Activated T-helper 17 cell treated with anti-CD3 and anti-CD28 coated beads, Interleukin-2, amount 50 U/mL, for 72 hours (primary cell): ENCODE measurements at places on chromosomes 4 and X. TPM values are rescaled to one million over a fixed set of nuclear protein-coding genes. Genes with fewer than 3 reads are reported as not detected.
A peak's percentile ranks its signal among the peaks of the same experiment; 100 is the strongest.

DNA sequence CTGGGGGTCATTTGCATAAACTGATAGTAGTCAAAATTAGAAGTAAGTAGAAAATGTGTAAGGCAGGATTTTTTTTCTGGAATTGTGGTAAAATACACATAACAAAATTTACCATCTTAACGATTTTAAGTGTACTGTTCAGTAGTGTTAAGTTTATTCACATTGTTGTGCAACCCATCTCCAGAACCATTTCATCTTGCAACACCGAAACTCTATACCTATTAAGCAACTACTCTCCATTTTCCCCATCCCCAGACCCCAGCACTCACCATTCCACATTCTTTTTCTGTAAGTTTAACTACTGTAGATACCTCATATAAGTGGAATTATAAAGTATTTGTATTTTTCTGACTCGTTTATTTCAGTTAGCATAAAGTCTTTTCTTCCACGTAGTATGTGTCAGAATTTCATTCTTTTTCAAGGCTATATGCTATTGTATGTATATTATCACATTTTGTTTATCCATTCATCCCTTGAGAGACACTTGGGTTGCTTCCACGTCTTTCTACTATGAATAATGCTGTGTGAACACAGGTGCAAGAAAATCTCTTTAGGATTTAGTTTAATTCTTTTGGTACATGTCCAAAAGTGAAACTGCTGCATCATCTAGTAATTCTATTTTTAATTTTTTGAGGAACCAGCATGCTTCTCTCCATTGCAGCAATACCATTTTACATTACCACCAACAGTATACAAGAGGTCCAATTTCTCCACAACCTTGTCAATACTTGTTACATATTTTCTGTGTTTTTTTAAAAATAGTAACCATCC is 39.1 kb upstream of the NSUN7 start:
- H3K27ac ChIP-seq: no peak overlapping the region
- H3K4me1 ChIP-seq: no peaks in the 10 kb centered on the region
- H3K36me3 ChIP-seq: no peaks in the 10 kb centered on the region
- ATAC-seq: no peak

Gene IQSEC2
- 0.32 TPM for total RNA-seq

Gene AKAP4
- not detected for total RNA-seq

Gene FHDC1
- 0.48 TPM for total RNA-seq

Gene NEUROG2
- not detected for total RNA-seq

DNA sequence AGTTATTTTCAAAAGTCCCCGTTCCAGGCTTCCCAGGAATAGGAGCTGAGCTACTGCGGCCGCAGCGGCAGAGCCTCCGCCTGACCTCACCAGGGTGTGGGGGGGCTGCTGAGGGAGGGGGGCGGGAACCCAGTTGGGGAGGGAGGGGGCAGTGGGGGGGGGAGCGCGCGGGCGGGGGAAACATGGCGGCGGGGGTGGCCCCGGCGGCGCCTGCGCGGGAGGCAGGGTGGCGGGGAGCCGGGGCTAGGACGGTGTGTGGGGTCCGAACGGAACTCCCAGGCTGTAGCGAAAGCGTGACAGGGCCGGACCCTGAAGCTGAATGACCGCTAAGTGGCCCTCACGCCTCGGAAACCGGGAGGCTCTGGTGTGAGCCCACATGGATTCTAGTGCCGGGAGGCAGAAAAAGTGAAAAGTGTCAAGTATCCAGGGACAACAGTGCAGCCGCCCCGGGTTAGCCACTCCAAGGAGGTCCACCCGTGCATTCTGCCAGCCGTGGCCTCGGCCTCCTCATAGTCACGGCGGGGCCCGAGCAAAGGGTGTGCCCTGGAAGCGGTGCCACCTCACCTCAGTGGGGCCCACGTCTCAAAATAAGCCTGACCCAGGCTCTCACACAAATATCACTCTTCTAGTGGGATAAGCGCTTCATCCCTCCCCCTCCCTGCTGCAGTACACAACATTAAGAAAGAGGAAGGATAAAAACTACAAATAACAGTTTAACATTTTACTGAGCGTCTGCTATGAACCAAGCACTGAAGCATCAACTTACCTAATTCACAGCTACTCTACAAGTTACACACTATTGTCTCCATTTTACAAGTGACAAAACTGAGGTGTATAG is at the start of gene KLHL13:
TSS of gene KLHL13 (minus strand) at position 98 of the 838 bp plus-strand sequence. CDS start 88,337 bp downstream, outside the sequence.
- ATAC-seq: no peak
- H3K4me1 ChIP-seq: peaks cover 5% of the 10 kb centered on the region
- H3K36me3 ChIP-seq: no peaks in the 10 kb centered on the region

- H3K36me3 ChIP-seq: no peaks in the 10 kb centered on the region
- peaks cover 15% of the 10 kb centered on the region for H3K27me3 ChIP-seq
- H3K4me3 ChIP-seq: no peak overlapping the region
- no peaks in the 10 kb centered on the region for H3K4me1 ChIP-seq
These were observed 161.0 kb upstream of the FAM241A start for GRCh38 chr4:111984169-111984819.

DNA sequence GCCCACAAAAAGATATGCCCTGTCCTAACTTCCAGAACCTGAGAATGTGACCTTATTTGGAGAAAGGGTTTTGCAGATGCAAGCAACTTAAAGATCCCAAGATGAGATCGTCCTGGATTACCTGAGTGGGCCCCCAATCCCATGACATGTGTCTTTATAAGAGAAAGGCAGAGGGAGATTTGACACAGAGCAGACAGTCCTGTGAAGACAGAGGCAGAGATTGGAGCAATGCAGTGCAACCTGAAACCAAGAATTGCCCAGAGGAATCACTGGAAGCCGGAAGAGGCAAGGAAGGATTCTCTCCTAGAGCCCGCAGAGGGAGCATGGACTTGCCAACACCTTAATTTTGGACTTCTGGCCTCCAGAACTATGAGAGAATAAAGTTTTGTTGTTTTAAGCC is 171.5 kb downstream of the SMIM20 start:
- H3K36me3 ChIP-seq: peaks cover 3% of the 10 kb centered on the region
- H3K27ac ChIP-seq: peak overlapping the region; percentile 97
- no peak for ATAC-seq
- no peaks in the 10 kb centered on the region for H3K27me3 ChIP-seq

Gene NXF2
- not detected for total RNA-seq

DNA sequence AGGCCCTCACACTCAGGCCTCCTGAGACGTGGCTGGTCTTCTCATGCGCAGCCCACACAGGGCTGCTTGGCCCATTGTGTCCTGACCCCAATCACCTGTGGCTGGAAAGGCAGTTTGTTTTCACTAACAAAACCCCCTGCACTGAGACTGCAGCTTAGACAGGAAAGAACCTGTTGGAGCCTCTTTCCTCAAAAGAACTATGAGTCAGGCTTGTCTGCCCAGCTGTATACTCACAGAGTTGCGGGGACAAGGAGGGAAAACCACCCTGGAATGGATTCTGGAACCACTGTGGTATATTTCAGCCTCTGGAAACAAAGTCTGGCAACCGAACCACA is 5.2 kb upstream of the TMEM156 start:
- no peaks in the 10 kb centered on the region for H3K27me3 ChIP-seq
- ATAC-seq: no peak
- peak overlapping the region; percentile 55 for H3K27ac ChIP-seq

DNA sequence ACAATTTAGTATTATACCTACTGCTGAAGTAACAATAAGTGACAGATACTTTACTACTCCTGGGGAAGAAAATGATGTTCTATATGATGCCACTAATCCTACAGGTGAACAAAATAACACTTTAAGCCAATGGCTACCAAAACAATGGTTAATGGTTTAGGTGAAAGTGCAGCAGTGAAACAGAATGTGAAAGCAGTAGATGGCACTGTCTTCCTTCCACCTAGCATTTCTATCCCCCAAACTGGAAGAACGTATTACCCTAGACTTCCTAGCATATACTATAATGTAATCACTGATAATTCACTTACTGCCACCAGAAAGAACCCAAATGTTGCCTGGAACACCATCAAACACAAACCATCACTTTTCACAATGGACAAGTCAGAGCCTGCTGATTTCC is 18.9 kb upstream of the CABS1 start:
- no peak overlapping the region for H3K27ac ChIP-seq
- H3K4me3 ChIP-seq: no peak overlapping the region
- no peaks in the 10 kb centered on the region for H3K4me1 ChIP-seq
- H3K27me3 ChIP-seq: no peaks in the 10 kb centered on the region
- no peaks in the 10 kb centered on the region for H3K36me3 ChIP-seq

GRCh38 chr4:27040356-27040755 is 179.7 kb downstream of the STIM2 start:
- peaks cover 18% of the 10 kb centered on the region for H3K27me3 ChIP-seq
- ATAC-seq: no peak
- H3K36me3 ChIP-seq: no peaks in the 10 kb centered on the region
- no peak overlapping the region for H3K27ac ChIP-seq
- no peaks in the 10 kb centered on the region for H3K4me1 ChIP-seq
- no peak overlapping the region for H3K4me3 ChIP-seq

DNA sequence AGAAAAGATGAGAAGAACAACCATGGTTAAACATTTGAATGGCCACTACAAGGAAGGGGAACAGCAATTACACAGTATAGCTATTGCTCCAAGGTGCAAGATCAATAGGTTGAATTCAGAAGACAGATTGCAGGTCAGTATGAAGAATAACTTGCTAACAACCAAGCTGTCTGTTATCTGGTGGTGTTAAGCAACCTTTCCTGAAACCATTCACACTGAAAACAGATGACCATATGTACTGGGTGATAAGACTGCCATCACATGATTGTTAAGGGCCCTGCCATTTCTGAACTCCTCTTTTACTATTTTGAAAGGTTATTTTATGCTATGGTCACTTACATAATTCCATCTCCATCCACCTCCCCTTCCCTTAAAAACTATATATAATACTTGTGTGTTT is 6.8 kb downstream of the GABRA3 start:
- ATAC-seq: no peak
- no peaks in the 10 kb centered on the region for H3K4me1 ChIP-seq
- no peaks in the 10 kb centered on the region for H3K36me3 ChIP-seq
- no peak overlapping the region for H3K4me3 ChIP-seq

DNA sequence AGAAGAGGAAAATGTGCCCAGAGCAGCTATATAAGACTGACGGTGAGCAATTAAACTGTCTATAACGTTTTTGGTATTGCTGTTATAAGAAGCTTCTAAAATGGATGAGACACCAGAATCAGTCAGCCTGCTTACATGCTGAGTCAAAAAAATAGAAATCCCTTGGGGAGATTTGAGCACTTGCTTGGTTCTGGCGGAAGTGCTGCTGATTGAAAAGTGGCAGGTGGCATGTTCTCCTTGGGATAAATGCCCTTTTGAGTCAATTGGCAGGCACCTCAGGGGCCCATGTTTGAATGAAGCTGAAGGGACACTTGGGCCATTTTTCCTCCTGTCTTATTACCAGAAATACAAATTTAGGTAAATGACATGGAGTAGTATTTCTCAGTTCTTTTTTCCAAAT is 148.7 kb downstream of the PTCHD1 start:
- no peaks in the 10 kb centered on the region for H3K36me3 ChIP-seq
- H3K4me1 ChIP-seq: no peaks in the 10 kb centered on the region
- no peak overlapping the region for H3K4me3 ChIP-seq
- ATAC-seq: no peak

DNA sequence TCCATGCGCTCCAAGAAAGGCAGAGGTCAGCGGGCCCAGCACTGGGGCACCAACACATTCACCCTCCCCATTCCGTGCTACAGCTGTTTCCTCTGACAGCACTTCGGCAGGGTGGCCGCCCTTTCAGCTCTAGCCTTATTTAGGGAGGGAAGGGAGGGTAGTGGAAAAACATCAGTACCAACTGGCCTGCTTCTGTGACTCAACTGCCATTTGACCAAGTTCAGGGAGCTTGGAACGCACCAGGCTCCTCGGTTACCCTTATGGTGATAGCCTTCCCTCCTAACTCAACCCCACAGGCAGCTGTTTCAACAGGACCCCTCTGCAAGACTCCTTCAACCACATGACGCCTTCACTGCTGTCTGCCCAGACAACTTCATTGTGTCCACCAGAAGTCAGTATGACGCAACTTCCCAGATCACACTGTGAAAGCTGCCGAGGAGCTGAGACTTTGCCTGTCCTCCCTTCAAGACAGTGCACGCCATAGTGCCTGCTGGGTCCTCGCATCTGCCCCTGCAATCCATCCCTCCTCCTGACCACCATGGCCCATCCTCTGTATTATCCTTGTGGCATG is 132.2 kb downstream of the AFAP1 start:
- H3K27ac ChIP-seq: no peak overlapping the region
- peaks cover 5% of the 10 kb centered on the region for H3K4me1 ChIP-seq
- H3K27me3 ChIP-seq: no peaks in the 10 kb centered on the region
- no peak for ATAC-seq
- H3K4me3 ChIP-seq: no peak overlapping the region
- peaks cover 40% of the 10 kb centered on the region for H3K36me3 ChIP-seq
